Mucosa of descending colon (tissue), 3 donors: ENCODE measurements at places on chromosomes 2 and 18. TPM values are rescaled to one million over a fixed set of nuclear protein-coding genes. Genes with fewer than 3 reads are reported as not detected.
A peak's percentile ranks its signal among the peaks of the same experiment; 100 is the strongest.

DNA sequence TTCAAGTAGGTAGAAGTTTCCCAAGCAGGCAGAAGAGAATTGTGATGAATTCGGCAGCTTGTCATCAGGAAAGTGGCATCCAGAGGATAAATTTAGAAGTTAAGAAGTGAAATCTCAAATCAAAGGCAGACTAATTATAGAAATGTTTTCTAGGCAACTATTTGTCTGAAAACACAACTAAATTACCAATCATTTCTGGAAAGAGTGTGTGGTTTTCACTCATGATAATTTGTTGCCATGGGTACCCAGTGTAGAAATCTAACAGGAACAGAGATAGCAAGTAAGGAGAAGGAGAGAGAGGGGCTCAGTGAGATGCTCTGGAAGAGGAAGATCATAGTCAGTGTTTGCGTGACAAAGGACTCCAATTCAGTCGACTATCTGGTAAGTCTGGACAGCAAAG lies 208.1 kb downstream of the NCKAP5 start:
- DNase-seq = no peak

GRCh38 chr18:25780105-25780504 lies 310.3 kb downstream of the SS18 start:
- DNase-seq = no peak

ROCK1 gene
- total RNA-seq = 33.0 TPM

GRCh38 chr2:187982668-187983067 lies 309.0 kb upstream of the GULP1 start:
- no peak for DNase-seq

DNA sequence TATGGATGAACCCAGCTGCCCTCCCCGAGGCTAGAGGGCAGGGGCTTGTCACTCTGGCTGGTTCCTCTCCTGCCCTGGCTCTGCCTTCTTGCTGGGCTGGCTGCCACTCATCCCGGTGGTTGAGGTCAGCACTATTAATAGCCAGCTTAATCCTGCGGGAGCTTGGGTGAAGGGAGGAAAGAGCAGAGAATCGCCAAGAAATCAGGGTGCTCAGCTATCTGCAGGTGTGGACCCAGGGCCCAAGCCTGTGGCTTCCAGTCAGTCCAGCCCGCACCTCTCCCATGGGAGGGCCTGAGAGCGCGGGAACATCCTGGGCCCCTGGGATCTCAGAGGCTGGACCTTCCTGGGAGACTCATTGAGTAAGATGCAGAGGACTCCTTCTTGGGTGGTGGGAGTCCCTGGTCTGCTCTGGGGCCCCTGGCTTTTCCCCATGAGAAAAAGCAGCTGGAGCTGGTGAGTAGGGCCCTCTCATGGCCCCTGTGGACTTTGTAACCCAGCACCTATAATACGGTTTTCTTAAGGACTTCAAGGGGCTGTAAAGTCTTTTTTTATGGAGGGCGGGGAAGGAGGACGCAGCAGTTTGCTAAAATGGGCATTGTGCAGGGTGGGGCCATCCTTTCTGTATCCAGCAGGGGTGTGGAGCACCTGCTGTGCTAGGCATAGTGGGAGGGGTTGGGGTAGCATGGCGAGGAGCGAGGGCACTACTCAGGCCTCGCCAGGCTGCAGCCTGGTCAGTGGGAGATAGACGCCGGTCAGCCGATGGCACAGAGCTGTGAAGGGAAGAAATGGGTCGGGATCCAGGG lies 27.4 kb upstream of the CNNM3 start:
- peak; percentile 84 for DNase-seq

- no peak for DNase-seq
Observed at GRCh38 chr2:207483066-207483465, 46.7 kb upstream of the CREB1 start.

FBXO48 gene
- 1.9 TPM for total RNA-seq

DNA sequence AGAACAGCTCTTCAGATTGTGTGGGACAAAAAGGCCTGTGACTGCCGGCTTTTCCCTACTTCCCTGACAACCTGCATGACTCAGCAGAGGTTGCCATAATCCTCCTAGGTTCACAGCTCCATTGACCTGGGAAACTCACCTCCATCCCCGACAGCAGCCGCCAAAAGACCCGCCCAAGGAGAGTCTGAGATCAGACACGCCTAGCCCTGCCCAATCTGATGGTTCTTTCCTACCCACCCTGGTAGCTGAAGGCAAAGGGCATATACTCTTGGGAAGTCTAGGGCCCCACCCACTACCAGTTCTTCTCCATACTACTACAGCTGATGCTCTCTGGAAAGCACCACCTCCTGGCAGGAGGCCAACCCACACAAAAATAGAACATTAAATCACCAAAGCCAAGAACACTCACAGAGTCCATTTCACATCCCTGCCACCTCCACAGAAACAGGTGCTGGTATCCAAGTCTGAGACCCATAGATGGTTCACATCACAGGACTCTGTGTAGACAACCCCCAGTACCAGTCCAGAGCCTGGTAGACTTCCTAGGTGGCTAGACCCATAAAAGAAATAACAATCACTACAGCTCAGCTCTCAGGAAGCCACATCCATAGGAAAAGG lies 140.6 kb downstream of the NETO1 start:
- DNase-seq = no peak

DNA sequence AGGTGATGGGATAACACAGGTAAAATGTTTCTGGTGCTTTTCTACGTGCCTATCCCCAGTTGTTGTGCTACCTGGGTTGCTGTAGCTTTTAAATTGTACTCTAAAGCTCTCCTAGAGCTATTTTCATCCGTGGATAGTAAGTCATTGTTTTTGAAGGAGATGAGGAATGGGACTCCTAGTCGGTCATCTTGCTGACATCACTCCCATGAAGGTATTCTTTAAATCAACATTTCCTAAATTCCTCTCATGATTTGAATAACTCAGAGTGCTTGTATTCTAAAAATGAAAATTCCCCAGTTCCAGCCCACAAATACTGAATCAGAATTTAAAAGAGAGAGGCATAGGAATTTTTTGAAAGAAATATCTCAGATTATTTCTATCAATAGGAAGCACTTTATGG lies 44.3 kb downstream of the CCDC148 start:
- DNase-seq = no peak

GRCh38 chr18:71116535-71116934 lies 827.7 kb downstream of the SOCS6 start:
- DNase-seq = no peak

PLCD4 gene
- 2.2 TPM for total RNA-seq

DNA sequence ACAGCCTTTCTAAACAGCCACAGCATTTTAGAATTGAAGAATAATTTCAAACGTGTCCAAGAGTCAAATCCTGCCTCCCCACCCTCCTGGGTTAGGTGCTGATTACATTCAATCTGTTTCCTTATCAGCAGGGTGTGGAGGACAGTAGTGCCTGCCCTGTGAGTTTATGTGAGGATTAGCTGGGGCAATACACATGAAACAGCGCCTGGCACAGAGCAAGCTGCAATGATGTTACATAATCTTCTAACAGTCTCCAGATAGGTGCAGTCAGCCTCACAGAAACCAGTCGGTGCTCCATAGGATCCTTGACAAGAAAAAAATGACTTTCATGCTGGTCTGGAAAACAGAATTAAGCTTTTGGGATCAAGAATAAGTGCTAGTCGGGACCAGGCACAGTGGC lies 91.7 kb upstream of the ITGA6 start:
- DNase-seq = peak; percentile 83

- DNase-seq = no peak
Observed at GRCh38 chr2:188369365-188369764, 77.7 kb downstream of the GULP1 start.

TOGARAM2 gene
- 3.2 TPM for total RNA-seq

- DNase-seq = no peak
Observed at GRCh38 chr2:152028182-152028862, 70.5 kb downstream of the CACNB4 start.

DNA sequence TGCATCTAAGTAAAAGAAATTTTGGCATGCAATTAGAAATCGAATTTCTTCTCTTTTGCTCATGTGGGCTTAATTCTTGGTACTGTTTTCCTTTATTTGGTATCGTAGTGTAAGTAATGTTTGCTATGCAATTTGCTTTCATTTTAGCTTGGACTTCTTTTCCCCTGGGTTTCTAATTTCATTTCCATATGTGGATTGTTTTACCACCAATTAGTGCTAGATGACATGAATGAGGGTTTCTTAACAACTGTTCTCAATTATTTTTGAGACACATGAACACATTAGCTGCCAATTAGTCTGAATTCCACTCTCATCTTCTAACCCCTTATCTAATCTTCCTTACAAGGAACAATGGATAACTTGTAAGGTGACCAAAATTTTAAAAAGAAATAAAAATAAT lies 1047.2 kb upstream of the PIK3C3 start:
- no peak for DNase-seq
